ENCODE measurements at places on chromosomes 2 and 18.
A peak's percentile ranks its signal among the peaks of the same experiment; 100 is the strongest.

DNA sequence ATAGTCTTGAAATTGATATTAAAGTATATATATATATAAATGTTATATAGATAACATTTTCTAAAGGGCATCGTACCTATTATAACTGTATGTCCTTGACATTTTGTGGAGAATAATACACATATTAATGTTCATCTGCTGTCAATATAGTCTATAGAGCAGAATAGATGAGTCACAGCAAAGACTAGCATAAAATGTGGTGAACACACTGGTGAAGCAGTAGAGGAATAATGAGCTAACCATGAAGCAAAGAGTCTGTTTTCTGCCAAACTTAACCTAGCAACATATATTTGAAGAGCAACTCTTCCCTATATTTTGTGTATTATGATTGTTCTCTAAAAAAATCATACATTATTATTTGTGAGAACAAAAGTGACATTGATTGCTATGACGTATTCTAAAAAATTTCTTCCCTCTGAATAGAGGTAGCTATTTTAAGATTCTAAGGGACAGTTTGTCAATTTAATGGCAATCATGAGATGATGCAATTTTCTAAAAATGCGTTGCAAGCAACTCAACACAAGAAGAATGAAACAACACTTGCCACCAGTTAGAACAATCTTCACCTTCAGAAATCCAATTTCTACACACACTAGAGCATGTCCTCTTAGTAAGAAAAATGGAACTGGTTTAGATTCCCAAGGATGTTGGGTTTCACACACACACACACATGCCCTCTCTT, 22.0 kb downstream of the DOCK10 start:
- no peak for DNase-seq

DNA sequence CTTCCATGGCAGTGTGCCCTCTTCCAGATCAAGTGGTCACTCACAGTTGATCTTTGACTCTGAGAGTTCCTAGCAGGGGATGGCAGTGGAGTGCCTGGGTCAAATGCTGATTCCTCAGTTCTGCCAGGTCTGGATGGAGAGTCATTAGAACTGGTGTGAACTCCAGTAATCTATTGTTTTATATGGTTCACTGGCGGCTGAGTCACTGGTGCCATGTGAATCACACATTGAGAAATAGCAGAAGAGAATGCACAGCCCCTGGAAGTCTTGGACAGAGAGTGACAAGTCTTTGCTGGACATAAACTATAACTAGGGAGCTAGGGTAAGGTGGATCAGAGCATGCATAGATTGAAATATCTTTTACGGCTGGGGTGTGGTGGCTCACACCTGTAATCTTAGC, 86.9 kb downstream of the EIF2AK3 start:
- no peak for DNase-seq

DNA sequence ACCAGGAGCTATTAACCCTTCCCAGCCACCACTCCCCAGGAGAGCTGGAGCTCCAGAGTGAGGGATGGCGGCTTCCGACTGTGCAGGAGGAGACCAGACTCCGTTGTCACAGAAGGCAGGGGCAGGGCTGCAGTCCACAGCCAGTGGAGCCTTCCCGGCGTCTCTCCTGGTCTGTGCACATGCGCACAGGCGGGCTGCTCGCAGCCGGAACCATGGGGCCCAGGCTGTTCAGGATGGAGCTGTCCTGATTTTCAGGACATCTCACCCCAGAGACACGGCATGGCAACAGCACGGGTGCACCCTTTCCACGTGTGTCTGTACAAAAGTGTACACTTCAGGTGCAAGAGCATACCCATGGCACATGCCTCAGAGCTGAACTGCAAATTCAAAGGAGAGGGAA, 28.9 kb downstream of the EIPR1 start:
- peak; percentile 21 for DNase-seq

- no peak for DNase-seq
These were observed 1024.9 kb downstream of the BCL11A start for GRCh38 chr2:59528525-59528924.

GRCh38 chr2:75074228-75074627, 115.8 kb downstream of the POLE4 start:
- no peak for DNase-seq

DNA sequence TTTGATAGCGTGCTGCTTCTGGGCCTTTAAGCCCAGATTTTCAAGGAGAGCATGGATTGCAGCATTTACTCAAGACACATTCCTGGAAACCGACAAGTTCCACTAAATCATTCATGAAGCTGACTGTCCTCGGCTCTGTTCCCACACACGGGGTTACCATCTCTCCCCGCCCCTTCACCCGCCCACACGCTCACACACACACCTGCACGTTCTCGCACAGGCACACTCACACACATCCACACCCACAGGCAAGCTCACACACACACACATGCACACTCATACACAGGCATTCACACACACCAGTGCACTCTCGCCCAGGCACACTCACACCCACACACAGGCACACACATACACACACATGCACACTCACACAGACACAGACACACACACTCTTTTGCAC, 150.0 kb upstream of the AGAP1 start:
- no peak for DNase-seq

- DNase-seq = no peak
These were observed 84.6 kb upstream of the NDUFV2 start for GRCh38 chr18:9017905-9018227.

GRCh38 chr2:52904355-52904891, 863.2 kb upstream of the CHAC2 start:
- DNase-seq = no peak

- no peak for DNase-seq
These were observed 15.9 kb downstream of the SCG2 start for GRCh38 chr2:223586261-223586660.

GRCh38 chr2:211877061-211877460, 661.5 kb downstream of the ERBB4 start:
- DNase-seq = no peak

DNA sequence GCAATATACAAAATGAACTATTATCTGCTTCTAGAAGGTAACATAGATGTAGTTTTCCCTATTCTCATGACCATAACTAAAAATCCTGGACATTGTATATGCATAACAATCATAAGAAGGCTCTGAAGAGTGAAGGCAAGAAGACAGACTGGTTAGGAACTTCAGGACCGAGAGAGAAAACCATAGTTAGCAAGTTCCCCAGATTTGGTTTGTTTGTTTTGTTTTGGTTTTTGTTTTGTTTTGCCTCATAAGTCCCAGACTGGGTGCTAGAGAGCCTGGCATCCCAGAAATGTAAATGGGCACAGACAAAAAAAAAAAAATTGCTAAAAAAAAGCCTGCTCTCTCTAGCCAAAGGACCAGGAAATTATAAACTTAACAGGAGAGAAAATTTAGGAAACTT, 192.2 kb upstream of the FBXO11 start:
- no peak for DNase-seq

GRCh38 chr2:109138449-109138848, 9.4 kb downstream of the SH3RF3 start:
- no peak for DNase-seq

- DNase-seq = no peak
These were observed 23.6 kb downstream of the QPCT start for GRCh38 chr2:37367984-37368383.

- no peak for DNase-seq
These were observed 32.2 kb upstream of the MAP3K20 start for GRCh38 chr2:173043476-173043875.

DNA sequence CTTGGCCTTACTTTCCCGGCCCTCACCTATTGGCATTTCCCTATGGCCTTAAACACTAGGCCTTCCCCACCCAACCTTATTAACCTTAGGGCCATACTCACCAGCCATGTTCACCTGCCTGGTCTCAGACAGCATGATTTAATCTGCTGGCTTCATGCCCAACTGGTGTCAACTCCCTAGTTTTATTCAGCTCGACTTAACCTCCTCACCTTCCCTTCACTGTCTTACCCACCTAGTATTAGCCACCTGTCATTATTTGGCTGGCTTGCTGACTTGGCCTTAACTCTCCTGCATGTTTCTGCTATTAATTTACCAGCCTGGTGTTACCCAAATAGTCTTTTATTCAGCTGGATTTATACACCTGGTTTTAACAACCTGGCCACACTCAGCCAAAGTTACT, 136.0 kb upstream of the ZSWIM2 start:
- DNase-seq = no peak

DNA sequence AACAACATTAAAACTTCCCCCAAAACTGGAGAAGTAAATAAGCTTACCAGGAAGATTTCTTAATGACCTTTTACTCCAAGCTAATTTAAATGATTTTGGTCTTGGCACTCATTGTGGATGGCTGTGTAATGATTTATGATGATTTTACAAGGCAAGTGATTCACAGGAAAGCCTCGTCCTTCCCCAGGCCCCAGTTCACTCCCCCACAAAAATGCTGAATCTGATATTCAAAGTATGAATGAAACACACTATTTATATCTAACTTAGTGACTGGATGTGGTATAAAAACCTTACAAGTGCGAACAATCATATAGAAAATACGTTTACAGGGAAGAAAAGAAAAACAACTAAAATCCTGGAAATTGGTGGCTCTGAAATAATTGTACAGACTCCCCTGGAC, 49.8 kb downstream of the ZNF516 start:
- no peak for DNase-seq

- DNase-seq = no peak
These were observed 400.6 kb downstream of the THSD7B start for GRCh38 chr2:137165968-137166367.

DNA sequence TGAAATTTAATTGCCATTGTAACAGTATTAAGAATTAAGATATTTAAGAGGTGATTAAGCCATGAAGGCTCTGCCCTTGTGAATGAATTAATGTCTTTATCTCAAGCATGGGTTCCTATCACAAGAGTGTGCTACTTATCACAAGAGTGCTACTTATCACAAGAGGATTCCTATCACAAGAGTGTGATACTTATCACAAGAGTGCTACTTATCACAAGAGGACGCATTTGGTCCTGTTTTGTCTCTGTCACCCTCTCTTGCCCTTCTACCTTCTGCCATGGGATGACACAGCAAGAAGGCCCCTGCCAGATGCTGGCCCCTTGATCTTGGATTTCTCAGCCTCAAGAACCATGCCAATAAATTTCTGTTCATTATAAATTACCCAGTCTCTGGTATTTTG, 13.2 kb upstream of the COL5A2 start:
- DNase-seq = no peak

- DNase-seq = no peak
These were observed 324.2 kb upstream of the HS6ST1 start for GRCh38 chr2:128642821-128643220.

DNA sequence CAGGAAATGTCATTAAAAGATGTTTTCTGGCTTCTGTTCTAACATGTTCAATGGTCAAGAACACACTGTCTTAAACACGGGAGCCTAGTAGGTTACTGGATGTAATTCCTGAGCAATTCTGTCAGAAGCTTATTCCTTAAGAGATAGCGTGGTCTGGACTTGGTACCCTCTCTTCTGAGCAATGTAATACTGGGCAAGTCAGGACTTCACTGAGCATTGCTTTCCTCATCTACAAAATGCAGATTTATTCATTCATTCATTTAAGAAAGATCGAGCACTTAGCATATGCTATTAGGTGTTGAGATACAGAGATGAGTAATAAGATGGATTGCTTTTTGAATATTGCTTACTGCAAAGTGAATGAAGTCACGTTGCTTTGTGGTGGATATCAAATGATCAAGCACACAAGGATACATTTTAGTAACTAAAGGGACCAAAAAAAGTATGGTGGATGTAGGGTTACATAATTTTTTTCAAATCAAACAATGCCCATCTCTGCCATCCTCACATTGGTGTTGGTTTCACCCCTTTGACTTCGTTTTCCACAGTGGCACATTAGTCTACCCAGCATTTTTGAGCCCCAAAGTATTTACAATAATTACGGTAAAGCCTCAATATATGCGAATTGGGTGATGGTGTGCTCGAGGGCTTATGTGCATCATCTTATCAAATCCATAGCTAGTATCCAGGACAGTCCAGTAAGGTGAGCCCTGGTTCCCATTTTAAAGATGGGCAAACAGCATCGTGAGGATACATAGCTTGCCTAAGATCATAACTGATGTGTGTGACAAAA, 65.3 kb downstream of the ZC3H6 start:
- no peak for DNase-seq

- no peak for DNase-seq
These were observed 12.4 kb downstream of the PTPRN start for GRCh38 chr2:219296631-219297391.

- DNase-seq = no peak
These were observed 360.4 kb upstream of the DSEL start for GRCh38 chr18:67876871-67877270.

GRCh38 chr2:168584911-168585310, 128.8 kb downstream of the CERS6 start:
- DNase-seq = no peak

- DNase-seq = no peak
These were observed 61.2 kb upstream of the GPC1 start for GRCh38 chr2:240374085-240374907.

- no peak for DNase-seq
These were observed 101.2 kb downstream of the PTPN4 start for GRCh38 chr2:119860924-119861323.

- no peak for DNase-seq
These were observed 69.1 kb downstream of the TWIST2 start for GRCh38 chr2:238916875-238917590.

- DNase-seq = no peak
These were observed 2.2 kb downstream of the MYT1L start for GRCh38 chr2:2328848-2329247.
